ENCODE measurements at places on chromosomes 6 and 20.

DNA sequence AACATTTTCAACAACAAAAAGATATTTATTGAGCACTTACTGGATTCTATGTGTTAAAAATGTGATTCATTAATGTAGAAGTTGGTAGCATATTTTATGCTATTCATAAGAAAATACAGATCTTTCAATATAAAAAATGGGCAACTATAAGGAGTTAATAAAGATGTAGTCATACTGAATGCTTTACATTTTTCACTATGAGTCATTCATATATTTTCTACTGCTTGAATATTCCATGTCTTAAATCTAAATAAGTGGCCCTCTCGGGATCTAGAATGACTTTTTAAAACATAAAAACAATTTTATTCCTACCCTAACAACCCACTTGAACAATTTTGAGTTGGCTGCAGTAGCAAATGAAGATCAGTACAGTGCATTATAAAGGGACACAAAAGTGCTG lies 362.1 kb downstream of the PHF3 start:
- DNase-seq: no peak

- no peak for DNase-seq
Measured at GRCh38 chr20:20255099-20255498, 112.8 kb upstream of the INSM1 start.

GRCh38 chr6:75602246-75603105 lies 796 bp downstream of the SENP6 start:
- peak; percentile 74 for DNase-seq

GRCh38 chr6:109799129-109799528 lies 108.0 kb downstream of the FIG4 start:
- DNase-seq: no peak
